ENCODE measurements at places on chromosomes 3 and 15.

- DNase-seq = peak; percentile 48
Observed at GRCh38 chr3:129593595-129594339, 12.7 kb downstream of the PLXND1 start.

DNA sequence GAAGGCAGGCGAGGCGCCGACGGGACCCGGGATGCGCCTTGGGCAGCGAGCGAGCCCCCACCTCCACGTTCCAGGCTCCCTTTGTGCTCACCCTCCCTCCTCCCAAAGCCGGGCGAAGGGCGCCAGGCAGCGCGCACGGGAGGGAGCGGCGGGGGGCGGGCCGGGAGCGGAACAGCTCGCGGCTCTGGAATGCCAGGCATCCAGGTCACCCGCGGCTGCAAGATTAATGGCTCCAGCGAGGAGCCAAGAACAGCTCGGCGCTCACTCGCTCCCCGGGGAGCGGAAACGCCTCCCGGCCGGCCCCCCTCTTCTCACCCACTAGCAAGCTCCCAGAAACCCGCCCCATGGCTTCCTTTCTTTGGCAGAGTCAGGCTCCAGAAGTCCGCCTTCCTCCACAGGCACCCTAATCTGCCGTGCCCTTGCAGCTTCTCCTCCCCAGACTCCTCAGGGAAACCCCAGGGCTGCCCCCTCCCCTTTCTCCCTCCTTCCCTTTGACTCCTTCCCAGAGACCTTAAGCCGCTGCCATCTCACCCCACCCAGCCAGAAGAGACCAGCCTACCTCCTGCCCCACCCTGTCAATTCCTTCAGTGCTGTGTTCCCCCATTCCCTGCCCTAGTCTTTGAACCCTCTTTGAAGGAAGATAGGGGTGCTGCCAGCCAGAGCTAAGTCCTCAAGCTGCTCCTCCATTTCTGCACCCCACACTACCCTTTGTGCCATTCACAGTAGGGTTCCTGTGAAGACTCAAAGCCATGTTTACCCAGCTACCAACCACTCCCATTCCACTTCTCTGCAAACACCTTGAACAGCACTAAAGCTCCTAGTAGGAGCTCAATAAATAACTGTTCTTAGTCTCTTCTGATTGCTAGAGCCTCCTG is 9.9 kb downstream of the AMOTL2 start:
- no peak for DNase-seq

GRCh38 chr3:78571486-78571885 is 1196.3 kb downstream of the ROBO1 start:
- no peak for DNase-seq

GRCh38 chr15:31161951-31162350 is 60.4 kb upstream of the TRPM1 start:
- DNase-seq = no peak

- no peak for DNase-seq
Observed at GRCh38 chr3:152026033-152026556, 152.7 kb downstream of the SUCNR1 start.

DNA sequence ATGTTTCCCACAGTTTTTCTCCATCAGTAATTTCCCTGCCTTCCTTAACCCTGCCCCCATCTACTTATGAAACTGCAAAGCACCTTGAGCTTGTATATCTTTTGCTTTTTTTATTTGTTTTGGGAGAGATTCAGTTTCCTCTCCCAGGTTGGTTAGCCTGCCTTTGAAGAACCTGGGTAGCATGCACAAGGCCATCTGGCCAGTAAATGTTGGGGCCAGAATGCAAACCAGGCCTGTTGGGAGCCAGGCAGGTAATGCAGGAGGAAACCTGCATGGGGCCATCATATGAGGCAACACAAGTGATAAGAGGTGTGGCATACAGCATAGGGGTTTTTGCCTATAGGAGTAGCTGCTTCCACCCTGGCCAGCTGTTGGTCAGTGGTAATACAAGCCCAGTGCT is 17.7 kb downstream of the SYNPR start:
- no peak for DNase-seq

DNA sequence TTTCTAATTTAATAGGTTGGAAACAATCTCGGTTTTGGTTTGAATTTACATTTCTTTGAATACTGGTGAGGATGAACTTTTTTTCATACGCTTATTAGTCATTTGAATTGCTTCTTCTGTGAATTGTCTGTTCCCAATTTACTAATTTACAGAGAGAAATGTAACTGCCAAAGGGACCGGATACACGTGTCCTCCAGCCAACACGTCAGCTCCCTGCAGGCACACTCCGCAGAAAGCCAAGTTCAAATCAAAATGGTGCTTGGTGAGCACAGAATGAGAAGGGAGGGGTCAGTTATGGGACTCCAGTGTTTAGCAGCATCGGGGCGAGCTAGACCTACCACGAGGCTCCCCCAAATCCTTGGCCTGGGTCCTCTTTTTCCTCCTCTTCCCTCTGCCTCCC is 10.8 kb upstream of the TSEN2 start:
- DNase-seq = no peak

DNA sequence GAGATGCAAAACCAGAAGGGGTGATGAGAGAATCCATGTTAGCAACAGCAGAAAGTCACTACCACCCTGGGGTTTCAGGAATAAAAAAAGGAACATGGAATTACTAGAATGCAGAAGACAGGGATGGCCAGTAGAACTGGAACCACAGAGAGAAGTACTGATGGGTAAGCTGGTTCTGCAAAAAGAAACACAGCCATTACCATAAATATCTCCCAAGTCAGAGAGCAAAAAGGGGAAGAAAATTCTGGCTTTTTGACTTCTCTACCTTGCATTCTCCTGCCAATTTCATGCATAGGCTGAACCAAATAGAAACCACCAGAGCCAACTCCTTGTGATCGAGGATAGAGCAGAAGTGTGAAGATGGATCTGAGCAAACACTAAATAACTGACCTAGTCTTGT is 550.4 kb upstream of the NAALADL2 start:
- DNase-seq = no peak

GRCh38 chr3:27034255-27034654 is 334.9 kb downstream of the NEK10 start:
- DNase-seq = no peak

- no peak for DNase-seq
Observed at GRCh38 chr15:70065006-70065722, 32.6 kb downstream of the TLE3 start.

DNA sequence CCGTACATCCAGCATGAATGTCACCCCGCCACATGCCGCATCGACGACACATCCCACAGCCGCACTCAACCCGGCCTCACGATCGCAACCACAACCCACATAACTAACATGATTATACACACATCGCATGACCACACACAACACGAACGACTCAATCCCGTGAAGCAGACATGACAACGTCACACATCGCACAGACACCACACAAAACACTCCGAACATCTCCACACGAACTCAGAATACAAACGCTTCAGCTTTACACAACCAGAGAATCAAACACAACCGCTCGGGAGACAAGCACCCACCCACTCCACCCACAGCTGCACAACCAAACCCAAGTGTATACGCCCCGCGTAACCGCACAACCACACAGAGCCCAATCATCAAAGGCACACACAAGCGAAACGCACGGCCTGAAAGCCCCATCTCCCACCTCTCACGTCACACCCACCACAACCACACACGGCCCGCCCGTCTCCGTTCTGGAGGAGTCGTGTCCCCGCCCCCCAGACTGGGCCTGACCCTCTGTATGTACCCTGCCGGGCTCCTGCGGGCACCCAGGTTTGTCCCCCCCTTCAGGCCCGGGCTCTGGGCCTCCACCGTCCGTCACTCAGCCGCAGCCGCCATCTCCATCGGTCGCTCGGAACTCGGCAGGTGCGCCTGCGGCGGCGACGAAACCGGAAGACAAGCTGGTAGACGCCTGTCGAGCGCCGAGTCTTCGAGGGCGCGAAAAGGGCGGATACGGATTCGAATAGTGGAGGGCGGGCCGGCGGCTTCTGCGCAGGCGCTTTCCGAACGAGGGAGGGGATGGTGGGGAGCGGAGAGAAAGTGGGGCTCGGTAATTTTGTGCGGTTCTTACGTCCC is at the start of gene RBSN:
Gene RBSN, minus strand, starts transcription at position 646 of the 861 bp plus-strand sequence. CDS start 3,028 bp downstream, outside the sequence.
- DNase-seq = peak; percentile 93

DNA sequence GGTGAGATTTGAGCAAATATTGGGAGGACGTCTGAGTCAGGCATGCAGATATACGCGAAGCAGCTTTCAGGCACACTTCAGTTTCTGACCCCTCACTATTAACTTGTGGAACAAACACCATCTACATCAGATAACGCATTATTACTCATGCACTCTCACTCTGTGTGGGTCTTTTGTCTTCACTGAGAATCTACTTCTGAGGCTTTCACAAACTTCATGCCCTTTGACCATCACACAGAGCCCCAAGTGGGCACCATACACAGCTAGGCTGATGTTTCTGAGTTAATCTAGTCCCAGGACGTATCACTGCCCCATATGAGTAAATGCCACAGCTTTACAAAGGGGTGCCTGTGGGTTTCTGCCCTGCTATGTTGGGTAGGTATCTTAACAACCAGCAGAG is 39.6 kb upstream of the IP6K2 start:
- DNase-seq = no peak

GRCh38 chr3:106120356-106120755 is 251.5 kb upstream of the CBLB start:
- no peak for DNase-seq

- DNase-seq = no peak
Observed at GRCh38 chr3:99175276-99175812, 273.8 kb upstream of the DCBLD2 start.

DNA sequence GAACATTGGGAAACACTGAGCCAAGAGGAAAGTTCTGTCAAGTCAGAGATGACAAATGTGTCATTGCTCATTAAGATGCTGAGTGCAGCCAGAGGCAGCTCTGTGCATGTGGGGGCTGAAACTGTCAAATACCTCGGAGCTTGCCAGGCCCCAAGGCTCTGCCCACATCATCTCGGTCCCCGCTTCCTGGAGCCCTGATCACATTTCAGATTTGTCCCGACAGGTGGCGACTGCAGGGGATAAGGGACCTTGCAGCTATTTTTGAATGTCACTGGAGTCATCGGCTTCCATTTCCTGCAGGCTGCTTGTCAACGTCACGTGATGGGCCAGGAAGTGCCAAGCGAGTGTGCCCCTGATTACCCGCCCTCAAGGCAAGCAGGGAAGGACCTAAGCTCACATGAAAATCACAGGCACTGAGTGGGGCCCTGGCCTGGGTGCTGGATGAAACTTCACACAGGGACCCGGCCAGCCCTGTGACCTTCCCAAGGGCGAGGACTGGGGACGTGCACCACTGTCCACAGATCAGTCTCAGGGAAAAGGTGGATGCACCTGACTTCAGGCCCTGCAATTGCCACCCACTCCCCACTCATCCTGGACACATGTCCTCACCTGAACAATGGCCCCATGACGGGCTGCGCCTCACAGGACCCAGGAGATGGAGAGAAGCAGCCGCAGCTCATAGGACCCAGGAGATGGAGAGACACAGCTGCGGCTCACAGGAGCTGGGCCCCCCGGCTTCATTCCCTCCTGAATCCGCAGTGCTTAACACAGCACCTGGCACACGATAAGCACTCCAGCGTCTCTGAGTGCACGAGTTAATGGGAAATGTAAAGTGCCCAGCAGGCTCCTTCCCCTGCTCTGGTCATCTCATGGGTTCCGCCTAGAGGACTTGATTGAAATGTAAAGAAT is 73.4 kb downstream of the NUP210 start:
- DNase-seq = peak; percentile 89

- no peak for DNase-seq
Observed at GRCh38 chr15:52243697-52244555, 51.7 kb downstream of the MYO5C start.

GRCh38 chr15:57044072-57044702 is 125.7 kb downstream of the TCF12 start:
- no peak for DNase-seq

DNA sequence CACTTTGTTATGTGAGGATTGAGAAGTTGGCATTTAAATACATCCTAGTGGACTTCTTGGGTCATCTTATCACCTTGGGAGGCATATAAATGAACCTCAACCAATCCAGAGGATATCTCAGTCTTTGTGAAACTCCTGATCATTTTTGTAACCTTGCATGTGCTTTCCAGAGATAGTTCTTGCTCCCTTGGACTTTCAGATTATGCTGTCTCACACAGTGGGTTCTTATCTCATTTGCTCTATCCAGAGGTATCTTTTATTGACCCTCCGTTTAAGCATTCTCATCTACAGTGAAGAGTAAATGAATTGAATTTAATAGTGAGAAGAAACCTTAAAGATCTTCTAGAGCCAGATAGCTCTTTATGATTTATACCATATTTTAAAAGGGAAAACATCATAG is 10.4 kb downstream of the ARMC8 start:
- DNase-seq = no peak

DNA sequence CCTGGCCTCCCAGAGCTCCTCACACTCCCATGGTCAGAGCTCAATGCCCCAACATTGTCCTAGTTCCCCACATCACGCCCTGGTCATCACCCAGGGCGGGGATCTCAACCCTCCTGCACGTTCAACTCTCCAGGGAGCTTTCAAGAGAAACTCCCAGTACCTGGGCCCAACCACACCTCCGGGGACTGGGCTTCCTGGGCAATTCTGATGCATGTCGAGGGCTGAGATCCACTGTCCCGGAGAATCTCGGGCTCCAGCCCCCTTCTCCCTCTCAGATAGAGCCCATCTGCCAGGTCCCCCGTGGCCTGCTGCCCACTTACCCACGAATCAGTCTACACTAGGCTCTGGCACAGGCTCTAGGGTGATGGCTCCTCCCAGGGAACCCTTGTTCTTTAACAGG is 39.2 kb downstream of the UMPS start:
- no peak for DNase-seq

- no peak for DNase-seq
Observed at GRCh38 chr3:29370021-29370420, 89.2 kb downstream of the RBMS3 start.

DNA sequence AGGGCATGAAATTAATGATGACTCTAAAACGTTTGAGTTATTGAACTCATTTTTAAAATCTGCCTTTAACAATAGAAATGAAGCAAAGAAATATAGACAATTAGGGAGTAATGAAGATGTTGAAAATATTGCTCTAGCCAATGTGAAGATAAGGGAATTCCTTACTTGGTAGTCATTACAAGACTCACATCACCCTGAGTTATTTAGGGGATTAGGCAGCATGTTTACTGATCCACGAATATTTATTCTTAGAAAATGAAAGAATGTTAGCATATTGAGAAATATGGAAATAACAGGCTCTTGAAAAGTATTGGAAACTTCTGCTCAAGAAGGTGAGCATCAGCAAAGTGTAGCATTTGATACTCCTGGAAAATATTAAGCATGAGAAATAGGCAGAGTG is 398.1 kb upstream of the ARPP21 start:
- DNase-seq = no peak

Data from naive thymus-derived CD4-positive, alpha-beta T cell (primary cell).